ENCODE measurements at places on chromosomes 1 and 21.

- no peak for DNase-seq
Measured at GRCh38 chr1:171983584-171983983, 142.3 kb downstream of the DNM3 start.

DNA sequence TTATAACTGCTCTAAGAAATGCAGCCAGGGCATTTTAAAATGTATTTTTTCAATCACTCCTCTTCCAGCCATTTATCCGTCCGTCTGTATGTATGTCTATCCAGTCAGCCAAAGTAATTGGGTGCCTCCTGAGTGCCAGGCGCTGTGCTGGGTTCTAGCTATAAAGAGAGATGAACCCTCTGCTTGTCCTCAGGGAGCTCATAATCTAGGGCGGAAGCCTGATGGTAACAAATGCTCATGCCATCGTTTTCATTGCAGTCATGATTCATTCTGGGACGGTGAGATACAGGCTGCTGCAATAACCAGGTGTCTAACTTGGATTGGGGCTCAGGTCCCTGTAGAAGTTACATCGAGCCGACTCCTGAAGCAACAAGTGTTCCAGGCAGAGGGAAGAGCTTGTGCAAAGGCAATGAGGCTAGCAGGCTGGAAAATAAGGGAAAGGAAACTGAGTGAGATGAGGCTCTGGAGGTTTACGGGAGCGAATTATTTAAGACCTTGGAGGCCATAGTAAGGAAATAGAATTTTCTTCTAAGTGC, 11.6 kb downstream of the IFI6 start:
- DNase-seq: no peak

DNA sequence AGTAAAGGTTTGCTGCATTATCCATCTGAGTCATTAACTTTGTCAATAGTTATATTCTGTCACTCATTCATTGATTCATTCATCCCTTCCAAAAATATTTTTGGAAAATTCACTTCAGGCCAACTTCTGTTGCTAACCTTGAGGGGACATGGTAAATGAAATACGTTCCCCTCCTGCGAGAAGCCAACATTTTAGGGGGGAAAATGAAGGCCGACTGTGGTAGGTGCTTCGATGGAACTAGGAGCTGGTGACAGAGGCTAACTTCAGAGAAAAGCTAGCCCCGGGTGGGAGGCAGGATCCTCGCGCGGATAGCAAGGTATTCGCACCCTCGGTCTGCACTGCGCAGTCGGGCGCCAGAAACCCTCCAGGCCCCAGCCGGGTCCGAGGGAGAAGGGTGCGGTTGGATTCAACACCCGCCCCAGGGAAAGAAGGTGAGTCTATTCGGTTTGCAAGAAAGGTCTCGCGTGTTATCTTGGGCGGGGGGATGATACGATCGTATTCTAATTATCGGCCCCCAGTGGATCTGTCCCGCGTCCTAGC, 646 bp upstream of the RRP15 start:
- no peak for DNase-seq

GRCh38 chr1:208988811-208989222, 594.7 kb upstream of the CAMK1G start:
- DNase-seq: no peak

DNA sequence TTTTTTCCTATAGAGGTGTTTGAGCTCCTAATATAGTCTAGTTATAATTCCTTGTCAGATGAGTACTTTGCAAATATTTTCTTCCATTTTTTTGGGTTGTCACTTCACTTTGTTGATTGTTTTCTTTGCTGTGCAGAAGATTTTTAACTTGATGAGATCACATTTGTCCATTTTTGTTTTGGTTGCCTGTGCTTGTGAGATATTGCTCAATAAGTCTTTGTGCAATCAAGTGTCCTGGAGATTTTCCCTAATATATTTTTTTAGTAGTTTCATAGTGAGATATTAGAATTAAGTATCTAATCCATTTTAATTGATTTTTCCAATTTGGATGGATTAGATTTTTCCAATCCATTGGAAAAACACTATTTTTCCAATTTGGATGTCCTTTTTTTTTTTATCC, 1395.5 kb downstream of the PLA2G4A start:
- DNase-seq: no peak

DNA sequence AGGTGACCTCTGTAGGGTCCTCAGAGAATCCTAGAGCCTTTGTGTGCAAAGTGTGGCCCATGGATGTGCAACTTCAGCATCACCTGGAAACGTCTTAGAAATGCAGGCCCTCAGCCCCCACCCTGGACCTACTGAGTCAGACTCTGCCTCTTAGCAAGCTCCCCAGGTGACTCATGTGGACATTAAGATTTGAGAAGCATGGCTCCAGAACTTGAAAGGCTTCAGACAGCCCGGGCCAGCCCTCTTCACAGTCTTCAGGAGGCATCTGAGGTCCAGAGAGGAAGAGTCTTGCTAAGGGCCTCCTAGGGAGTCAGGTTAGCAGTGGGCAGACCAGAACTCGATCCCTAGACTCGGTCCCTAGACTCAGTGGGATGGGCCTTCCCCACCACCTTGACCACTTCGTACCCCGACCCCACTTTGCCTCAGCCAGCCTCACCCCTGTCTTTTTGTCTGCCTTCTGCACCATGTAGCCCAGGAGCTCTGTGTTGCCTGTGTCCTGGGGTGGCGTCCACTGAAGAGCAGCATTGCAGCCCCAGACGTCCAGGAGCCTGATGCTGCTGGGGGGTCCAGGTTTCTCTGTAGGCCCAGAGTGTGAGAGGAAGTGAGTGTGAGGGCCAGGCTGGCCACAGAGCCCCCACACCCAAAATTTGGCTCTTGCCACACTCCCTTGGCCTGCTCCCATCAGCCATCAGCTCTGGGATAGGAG, 4.8 kb downstream of the MYBPH start:
- DNase-seq: no peak

DNA sequence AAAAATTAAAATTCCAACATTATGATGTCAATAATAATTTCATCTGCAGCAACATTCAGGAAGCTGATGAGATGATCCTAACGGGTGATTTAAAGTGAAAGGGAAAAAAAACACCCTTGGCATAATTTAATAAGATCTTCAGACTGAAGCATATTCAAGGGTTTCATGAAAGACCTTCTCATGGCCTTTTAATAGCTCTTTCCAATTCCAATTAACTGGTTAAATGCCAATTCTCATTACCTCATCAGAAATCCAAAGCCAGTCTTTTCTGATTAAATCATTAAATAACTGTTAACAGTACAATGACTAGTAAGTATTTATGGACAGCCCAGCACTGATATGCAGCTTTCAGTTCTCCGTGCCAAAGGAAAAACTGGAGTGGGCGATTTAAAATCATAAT, 407.5 kb downstream of the SMYD3 start:
- DNase-seq: no peak

- DNase-seq: no peak
Measured at GRCh38 chr1:232260861-232261260, 369.1 kb downstream of the SIPA1L2 start.

GRCh38 chr1:233614743-233615521, 1.0 kb downstream of the KCNK1 start:
- no peak for DNase-seq

GRCh38 chr1:16019644-16020277, 1.9 kb upstream of the HSPB7 start:
- no peak for DNase-seq

GRCh38 chr1:243520831-243521230, 265.0 kb downstream of the SDCCAG8 start:
- no peak for DNase-seq

DNA sequence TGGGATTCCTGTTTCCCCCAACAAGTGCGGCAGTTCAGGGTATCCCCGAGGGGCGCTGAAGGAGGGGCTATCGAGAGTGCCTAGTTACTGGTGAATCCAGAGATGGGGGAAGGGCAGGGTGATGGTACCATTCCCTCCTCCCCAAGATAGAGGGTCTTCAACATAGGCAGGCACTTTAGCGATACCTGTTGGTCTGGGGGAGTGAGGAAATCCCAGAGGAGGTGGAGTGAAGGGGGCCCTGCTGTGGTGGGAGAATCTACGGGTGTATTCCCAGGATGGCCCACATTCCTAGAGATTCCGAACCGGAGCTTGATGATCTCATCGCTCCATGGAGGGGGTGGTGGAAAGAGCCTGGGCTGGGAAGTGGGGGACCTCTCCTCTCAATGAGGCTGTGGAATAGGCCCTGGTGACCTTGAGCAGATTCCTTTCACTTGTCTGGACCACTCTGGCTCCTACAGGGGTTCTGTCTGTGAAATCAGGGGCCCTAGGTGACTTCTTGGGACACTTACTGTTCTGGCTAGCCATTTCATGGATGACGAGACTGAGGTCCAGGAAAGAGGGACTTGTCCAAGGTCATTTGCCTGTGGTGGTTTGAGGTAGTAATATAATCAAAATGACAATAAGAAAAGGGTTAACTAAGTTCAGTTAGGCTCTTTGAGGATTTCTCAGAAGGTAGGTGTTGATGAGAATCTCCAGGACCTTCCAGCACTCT, 52.7 kb upstream of the SYNC start:
- no peak for DNase-seq

GRCh38 chr1:95223110-95223509, 10.9 kb upstream of the RWDD3 start:
- DNase-seq: no peak

DNA sequence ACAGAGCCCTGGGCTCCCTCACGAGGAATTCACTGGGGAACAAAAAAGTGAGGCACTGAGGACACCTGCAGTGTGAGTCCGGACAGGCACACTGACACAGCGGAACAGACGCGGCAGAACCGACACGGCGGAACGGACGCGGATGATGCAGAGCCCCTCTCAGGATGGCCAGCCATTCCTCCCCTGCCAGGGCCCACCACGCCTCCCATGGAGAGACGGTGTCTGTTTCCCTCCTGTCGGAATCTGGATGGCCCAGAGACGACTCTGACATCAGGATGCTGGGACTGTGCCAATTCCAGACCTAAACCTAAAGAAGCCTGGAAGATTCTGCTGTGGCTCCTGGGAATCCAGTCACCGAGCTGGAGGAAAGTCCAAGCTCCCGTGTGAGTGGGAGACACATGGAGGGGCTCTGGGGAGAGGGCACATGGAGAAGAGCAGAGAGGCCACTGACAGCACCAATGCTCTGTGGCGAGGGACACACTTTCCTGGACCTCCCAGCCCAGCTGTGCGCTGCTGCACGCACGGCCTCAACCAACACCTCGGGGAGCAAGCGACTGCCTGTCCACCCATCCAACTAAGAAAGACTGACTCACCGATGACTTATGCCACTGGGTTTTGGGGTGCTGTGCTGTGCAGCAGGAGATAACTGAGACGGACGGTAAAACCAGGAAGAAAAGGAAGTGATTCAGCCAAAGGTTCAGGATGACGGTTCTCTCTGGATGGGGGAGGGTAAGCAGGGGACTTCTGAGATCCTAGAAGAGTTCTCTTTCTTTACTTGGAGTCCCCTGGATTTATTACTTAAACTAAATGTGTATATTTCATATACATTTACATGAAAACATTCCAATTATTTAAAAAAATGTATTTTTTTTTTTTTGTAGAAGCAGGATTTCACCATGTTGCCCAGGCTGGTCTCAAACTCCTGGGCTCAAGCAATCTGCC, 23.3 kb downstream of the ZBTB17 start:
- DNase-seq: no peak

- no peak for DNase-seq
Measured at GRCh38 chr1:153742411-153743142, 14.7 kb downstream of the INTS3 start.

DNA sequence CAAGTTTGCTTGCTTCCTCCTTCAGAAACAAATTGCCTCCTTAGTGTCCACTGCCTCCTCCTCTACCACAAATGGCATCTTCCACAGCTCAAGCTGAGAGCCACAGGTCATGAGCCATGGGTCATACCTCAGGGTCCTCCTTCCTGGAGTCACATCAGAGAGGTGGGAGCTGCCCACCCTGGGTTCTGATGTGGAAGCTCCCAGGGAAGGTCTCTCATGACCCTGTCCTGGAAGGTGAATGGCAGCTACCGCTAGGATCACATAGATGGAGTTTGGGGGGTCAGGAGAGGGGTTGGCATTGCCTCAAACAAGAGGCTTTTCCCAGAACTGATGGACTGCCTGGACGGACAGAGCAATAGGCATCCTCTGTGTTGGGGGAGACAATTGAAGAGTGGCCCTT, 321.4 kb downstream of the MATN1 start:
- DNase-seq: no peak

- no peak for DNase-seq
Measured at GRCh38 chr1:113048064-113048463, 24.9 kb upstream of the LRIG2 start.

Data from nucleus accumbens (tissue), 56 donors.